ENCODE measurements at places on chromosomes 6 and 20. TPM values are rescaled to one million over a fixed set of nuclear protein-coding genes. Genes with fewer than 3 reads are reported as not detected.

DNA sequence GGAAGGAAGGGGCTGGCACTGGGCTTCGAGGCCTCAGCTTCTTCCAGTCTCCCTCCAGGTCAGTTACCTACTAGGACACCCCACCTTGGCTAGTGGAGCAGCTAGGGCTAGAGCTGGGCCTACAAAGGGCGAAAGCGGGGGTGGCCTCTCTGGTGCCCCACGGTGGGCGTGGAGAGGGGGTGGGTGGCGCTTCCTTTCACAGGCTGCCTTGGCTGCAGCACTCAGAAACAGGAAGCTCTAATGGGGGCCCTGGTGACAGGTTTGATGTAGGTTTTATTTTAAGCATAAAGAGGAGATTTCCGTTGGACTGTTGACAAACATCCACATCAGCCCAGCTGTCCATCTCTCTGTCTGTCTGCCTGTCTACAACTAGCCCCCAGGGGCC, 13.4 kb downstream of the FAM110A start:
- peak; percentile 43 for DNase-seq

DNA sequence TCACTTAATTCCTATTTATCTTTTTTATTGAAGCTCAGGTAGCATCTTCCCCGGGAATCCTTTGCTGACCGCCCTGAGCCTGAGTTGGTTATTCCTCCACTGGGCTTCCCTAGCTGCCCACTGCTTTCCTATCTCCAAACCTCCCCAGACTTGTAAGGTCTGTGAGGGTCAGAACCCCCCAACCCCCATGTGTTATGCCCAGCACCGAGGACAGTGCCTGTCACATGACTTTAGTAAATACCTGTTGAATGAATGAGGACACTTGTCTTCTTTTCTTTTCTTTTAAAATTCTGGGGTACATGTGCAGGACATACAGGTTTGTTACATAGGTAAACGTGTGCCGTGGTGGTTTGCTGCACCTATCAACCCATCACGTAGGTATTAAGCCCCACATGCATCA, 105.9 kb downstream of the UST start:
- no peak for DNase-seq

DNA sequence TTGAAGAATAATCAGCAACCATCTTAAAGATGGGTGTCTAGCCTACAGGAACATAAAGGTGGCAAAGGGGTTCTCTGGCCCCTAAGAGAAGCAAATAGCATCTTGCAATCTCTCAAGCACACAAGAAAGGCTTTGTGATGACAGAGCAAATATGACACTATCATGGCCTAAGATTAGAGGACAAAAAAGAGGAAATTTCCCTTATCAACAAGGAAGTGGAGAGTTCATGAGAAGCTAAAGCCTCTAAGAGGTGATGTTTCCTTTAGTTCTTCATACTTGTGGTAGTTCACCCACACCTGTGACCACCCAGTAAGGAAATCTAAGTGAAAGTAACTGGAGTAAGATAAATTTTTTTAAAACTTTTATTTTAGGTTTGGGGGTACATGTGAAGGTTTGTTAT, 88.4 kb downstream of the OLIG3 start:
- DNase-seq = no peak

- no peak for DNase-seq
Measured at GRCh38 chr6:158237656-158238055, 69.5 kb downstream of the GTF2H5 start.

- DNase-seq = no peak
Measured at GRCh38 chr6:154460306-154461071, 50.0 kb downstream of the CNKSR3 start.

DNA sequence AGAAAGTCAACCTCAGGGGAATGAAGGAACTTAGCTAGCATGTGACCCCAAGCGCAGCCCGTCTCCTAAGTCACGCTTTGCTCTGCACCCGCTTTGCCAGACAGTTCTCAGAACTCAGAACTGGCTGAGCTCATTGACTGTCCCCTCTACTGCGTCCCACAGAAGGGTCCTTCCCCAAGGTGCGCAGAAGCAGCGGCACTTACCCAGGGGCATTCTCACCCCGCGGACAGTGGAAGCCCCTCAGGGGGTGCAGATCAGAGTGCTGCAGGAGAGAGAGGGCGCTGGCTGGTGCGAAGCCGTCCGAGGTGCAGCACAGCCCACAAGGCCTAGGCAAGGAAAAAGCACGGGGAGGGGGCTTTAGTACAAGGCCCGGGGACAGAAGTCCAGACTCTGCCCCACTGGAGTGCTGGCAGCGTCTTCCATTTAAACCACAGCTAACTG, 807 bp downstream of the SNHG17 start:
- peak; percentile 46 for DNase-seq

DNA sequence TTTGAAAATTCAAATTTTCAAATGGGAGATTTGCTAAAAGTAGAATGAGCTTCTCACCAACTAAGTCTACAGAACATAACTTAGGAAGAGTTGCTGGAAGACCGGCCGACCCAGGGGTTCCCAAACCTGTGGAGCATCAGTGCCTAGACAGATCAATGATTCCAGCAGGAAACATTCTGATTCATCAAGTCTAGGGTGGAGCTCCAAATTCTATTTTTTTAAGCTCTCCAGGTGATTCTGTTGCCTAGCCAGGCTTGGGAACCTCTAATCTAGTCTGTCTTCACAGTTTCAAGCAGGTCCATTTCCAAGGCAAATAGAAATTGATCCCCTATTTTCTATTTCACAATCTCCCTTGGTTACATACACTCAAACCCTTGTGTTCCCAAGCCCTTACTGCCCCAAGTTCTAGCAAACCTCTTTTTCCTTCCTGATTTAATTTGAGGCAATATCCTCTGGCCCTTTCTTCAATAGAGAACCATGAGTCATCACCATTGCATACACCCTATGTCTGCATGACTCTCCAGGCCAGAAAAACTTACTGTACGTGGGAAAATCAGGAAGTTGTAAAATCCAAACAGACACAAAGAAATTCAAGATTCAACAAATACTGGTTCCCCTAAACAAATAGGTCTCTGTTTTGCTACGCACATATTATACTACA, 8.9 kb downstream of the ATXN1 start:
- no peak for DNase-seq

SLC52A3 gene
- 0.06 TPM for polyA plus RNA-seq

TFAP2C gene
- not detected for polyA plus RNA-seq

TRIM15 gene
- polyA plus RNA-seq = 2.8 TPM
